ENCODE measurements at places on chromosomes 1 and 21.

DNA sequence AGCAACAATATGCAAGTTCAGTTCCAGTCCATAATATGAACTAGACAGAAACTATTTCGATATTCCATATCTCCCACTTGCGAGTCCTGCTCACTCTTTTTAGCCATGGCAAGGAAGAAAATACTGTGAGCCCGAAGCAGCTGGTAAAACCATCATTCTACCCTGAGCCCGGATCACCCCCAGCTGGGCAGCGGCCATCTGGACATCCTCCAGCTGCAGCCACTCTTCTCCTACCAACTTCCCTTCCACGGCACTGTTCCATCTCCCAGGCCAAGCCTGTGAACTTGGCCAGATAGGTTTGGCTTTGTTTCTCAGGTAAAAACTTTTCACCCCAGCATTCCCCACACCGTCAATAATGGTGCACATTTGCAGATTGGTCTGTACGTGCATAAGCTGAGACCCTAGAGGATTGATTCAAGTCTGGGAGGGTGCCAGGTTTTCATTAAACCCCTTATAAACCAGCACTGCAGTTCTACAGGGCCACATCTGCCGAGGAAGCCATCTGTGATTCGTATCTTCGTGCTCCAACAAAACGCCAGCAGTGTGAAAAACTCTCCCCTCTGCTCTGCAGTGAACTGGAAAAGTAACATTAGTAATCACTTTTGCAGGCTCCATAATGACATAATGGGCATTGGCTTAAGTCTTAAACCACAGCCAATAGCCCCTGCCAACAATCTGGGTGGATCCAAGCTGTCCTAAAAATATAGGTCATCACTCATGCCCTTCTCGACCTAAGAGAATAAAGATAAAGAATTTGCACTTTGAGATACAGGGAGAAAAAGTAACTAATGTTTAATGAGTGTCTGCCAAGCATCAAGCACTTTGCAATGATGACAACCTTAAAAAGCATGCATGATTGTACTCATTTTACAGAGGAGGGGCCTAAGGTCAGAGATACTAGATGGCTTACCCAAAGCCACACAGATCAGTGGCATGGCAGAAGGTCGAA, 205.1 kb downstream of the PLPP3 start:
- DNase-seq, result no peak

DNA sequence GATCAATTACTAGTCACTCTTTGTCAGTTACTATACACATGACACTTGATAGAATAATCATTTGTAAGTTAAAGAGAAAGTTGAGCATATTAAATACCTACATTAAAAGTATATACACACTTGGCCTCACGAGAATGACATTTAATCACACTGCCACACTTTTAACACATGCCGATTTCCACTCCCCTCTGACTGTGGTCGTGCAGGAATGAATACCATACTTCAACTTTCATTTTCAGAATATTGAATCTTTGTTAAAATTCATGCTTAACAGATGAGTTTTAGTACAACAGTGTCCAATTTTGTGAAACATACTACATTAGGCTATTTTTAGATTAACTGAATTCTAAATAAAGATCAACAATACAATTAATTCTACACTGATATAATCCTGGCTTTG, 78.2 kb upstream of the SDC3 start:
- DNase-seq, result no peak

DNA sequence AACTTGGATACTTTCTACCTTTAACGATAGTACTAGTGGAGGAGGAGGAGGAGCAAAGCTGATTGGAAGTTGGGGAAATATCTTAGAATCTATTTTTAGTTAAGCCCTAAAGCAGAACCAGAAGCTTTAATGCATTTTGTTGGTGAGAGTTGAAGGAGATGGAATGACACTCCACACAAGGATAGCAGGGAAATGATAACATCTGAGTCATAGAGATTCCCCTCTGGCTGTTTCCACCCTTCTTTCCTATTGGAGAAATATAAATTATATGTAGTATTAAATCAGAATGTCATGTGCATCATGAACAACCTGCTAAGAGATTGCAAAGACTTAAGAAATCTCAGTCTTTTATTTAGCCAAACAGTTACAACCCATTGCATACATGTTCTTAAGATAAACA, 1357.7 kb downstream of the NCAM2 start:
- DNase-seq, result no peak

DNA sequence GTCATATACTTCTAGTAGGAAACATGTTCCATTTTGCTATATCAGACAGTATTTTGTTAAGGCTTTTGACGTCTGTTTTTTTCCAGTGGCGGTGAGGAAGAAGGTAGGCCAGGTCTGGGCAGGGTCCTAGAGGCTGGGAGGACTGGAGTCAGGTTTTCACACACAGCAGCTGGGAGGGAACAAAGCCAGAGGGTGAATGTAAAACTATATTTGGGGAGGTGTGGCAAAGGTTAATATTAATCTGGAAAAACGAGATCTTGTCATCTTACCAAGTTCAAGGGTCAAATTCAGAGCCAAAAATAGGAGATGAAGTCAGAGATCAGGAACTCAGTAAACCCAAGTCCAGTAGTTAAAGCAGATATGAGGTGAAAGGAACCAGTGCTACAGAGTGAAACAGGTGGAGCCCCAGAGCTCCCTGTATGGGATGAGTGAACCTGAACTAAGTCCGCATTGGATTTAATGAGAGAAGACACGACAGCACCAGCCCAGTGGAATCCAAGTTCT, 10.7 kb upstream of the OTUD7B start:
- DNase-seq, result no peak

DNA sequence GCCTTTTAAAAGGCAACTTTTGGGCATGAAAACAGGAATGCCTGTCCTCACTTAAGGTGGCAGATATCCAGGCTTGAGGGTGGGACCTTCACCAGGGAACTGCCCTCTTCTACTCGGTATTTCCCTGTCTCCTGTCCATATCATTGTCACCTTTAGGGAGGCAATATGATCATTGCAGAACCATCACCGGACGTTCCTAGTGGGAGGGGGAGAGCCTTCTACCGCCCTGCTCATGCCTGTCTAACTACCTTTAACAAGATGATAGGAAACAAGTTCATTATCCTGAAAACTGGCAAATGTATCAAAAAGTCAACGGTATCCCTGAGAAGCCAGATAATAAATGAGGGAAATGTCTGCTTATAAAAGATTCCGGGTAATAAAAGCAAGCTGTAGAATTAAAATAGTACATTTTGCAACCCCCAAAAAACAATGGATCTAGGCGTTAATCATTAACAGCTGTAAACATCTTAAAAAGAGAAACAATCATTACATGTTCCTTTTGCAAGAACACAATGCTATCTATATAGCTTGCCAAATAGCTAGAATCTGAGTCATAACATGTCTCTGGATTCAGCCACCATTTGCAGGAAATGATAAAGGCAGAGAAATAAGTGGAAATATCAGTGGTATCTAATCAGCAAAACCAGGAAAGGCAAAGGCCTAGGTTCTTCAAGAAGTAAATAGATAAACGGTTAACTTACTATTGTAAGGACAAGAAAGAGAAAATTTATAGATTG, 852.9 kb upstream of the ADGRL4 start:
- no peak for DNase-seq
